Activated T-cell treated with anti-CD3 and anti-CD28 coated beads for 24 hours (primary cell): ENCODE measurements at places on chromosomes 11 and 22.

GRCh38 chr11:69509381-69509780 lies 27.9 kb downstream of the LINC01488 start:
- DNase-seq = no peak

DNA sequence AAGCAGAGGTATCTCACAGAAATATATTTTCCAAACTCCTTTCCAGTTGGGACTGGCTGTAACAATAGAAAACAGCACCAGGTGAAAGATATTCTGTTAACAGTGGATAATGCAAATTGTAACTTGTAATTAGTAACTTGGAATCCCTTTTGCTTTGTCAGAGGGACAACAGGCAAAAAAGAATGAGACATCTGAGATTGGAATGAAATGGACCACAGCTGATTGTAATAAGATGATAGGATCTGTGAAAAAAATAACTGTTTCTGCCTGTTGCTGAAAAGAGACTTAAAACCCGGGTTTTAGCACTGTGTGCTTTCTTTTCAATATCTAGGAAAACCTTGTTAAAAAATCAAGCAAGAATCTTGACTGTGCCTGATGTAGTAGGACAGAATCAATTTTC lies 655.7 kb downstream of the METTL15 start:
- no peak for DNase-seq

GRCh38 chr11:36499315-36499714 lies 10.8 kb downstream of the TRAF6 start:
- no peak for DNase-seq

DNA sequence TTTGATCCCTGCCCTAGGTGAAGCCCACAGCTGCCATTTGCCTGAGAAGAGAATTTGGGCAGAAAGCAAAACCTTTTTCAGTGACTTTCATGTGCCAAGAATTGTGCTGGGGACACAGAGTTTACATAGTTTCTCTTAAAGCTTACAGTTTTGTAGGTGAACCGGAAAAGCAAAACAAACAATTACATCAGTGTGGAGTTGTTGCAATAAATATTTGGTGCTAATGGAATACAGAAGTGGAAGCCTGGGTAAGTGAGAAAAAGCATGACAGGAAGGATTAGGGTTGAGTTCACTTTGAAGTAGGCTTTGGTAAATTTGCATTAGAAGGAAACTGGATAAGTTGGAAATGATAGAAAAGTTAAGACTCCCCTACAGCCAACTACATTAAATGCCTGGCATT lies 82.7 kb downstream of the RASSF10 start:
- no peak for DNase-seq

DNA sequence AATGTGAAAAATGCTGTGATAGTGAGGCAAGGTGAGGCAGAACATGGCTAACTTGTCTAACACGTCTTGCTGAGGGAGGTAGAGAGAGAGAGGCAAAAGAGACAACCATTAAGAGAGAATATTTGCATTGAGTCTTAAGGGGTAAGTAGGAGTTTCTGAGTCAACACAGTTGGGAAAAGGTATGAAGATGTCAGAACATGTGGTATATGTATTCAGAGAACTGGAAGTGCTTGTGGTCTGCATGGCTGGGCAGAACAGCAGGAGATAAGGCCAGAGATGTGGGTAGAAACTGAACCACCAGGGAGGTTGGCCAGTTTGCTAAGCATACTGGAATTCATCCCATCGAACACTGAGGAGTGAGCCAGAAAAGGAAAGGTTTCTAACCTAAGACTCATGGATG lies 25.0 kb upstream of the SLC5A1 start:
- DNase-seq = no peak
